B cell (primary cell): ENCODE measurements at places on chromosomes 5 and 9. TPM values are rescaled to one million over a fixed set of nuclear protein-coding genes. Genes with fewer than 3 reads are reported as not detected.

DNA sequence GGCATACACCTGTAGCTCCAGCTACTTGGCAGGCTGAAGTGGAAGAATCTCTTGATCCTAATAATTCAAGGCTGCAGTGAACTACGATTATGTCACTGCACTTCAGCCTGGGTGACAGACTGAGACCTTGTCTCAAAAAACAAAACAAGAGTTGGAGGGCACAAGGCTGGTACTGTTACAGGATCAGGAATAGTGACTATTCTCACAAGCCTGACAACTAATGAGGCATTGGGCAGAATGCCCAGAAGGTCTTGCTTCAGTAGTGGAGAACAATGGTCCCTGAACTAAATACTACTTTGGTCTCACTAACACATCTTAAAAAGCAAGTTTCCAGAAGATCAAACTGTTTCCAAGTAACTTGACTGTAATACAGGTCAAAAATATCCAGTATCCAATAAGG lies 182.9 kb upstream of the RFX3 start:
- DNase-seq = no peak

Gene HMCN2
- 0.01 TPM in 1 of 2 replicates, not detected in the other for polyA plus RNA-seq

DNA sequence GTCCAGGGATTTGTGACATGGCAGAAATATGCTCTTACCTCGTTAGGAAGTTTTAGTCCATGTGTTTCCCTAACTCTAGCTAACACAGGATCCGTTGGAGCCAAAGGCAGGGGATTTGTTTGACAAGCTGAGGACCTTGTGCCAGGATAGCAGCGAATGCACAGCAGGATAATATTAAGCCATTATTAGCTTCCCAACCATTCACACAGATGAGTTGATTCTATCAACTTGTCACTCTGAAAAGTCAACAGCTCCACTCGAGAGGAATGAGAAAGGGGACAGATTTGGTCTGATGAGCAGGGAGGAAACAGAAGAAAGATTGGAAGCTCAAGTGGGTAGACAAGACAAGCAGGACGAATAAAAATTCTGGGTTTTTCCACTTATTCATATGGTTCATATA lies 106.2 kb downstream of the FSTL4 start:
- DNase-seq = no peak

Gene NTMT1
- 21.8 and 29.9 TPM in 2 replicates for polyA plus RNA-seq

- no peak for DNase-seq
These were observed 36.2 kb downstream of the SH3PXD2B start for GRCh38 chr5:172417983-172418630.

Gene MUSK
- not detected in 2 replicates for polyA plus RNA-seq

- DNase-seq = no peak
These were observed 45.3 kb downstream of the ERBIN start for GRCh38 chr5:65971643-65972042.
